Activated CD8-positive, alpha-beta memory T cell treated with anti-CD3 and anti-CD28 coated beads, Interleukin-2, amount 10 ng/mL, durations not matched to agents 7 days and 5 days (primary cell): ENCODE measurements at places on chromosomes 4 and X.
A peak's percentile ranks its signal among the peaks of the same experiment; 100 is the strongest.

DNA sequence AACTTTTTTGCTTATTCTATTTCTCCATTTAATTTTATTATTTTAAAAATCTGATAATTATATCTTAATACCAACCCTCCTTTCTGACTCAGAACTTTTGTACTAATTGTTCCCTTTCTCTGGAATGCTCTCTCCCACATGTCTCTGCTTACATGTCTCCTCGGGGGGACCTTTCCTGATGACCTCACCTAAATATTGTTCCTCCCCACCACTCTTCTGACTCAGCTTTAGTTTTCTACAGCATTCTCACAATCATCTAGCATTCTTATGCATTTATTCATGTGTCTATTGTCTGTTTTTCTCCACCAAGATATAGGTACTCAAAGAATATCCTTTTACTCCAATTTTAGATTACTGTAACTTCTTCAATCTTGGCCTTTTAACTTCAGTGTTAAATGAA is 128.7 kb downstream of the MSL3 start:
- no peak for DNase-seq

- DNase-seq: no peak
Measured at GRCh38 chr4:5639556-5639955, 68.8 kb downstream of the EVC2 start.

GRCh38 chrX:37380924-37381323 is 31.8 kb downstream of the PRRG1 start:
- no peak for DNase-seq

- no peak for DNase-seq
Measured at GRCh38 chr4:123924536-123924935, 527.9 kb downstream of the SPRY1 start.

DNA sequence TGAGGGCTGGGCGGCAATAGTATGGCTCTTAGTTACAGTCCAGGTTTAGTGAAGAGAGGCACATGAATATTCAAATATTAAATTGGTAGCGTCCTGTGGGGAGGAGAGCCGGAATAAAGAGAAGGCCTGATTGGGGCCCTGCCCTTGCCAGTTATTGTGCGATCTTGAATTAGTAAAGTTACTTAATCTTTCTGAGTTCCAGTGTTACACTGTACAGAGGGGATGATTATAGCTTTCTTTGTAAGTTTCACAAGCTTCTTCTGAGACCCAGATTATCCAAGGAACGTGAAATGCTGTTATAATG is 1.2 kb downstream of the METAP1 start:
- no peak for DNase-seq

GRCh38 chr4:30972542-30972941 is 252.4 kb downstream of the PCDH7 start:
- no peak for DNase-seq

DNA sequence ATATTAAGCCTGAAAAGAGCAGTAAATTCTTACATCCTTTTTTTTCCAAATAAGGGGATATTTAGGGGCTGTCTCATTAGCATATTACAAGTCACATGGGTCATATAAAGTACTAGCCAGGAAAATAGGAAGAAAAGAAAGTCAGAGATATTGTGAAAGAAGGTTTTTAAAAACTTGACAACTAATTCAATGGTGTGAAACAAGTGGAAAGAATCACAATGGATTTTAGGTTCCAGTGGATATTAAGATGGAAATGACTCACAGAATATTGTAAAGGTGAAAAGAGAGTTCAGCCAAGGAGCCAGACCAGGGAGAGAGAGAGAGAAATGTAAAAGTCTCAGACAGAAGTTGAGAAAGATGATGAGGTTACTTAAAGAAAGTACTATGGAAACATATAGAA is 297.2 kb downstream of the IQCM start:
- DNase-seq: no peak

- DNase-seq: no peak
Measured at GRCh38 chr4:89111833-89112563, 665 bp downstream of the TIGD2 start.

- no peak for DNase-seq
Measured at GRCh38 chrX:17413228-17413627, 38.2 kb downstream of the NHS start.

DNA sequence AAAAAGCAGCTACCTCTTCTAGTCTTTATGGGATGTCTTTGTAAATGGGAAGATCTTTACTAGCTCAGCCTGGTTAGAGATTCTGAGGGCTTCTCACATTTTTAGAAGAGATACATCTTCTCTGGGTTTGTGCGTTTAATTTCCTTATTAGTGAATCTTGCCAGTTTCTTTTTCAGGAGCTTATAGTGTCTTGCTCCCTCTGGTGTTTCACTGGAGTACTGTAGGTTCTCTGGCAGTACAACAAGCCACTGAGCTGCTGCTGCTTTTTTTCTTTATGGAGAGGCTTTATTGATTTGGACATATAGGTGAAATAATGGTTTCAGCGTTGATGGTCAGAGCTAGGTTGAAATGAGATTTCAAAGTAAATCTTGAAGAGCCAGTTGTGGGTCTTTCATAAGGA is 82.9 kb downstream of the LAS1L start:
- DNase-seq: no peak

DNA sequence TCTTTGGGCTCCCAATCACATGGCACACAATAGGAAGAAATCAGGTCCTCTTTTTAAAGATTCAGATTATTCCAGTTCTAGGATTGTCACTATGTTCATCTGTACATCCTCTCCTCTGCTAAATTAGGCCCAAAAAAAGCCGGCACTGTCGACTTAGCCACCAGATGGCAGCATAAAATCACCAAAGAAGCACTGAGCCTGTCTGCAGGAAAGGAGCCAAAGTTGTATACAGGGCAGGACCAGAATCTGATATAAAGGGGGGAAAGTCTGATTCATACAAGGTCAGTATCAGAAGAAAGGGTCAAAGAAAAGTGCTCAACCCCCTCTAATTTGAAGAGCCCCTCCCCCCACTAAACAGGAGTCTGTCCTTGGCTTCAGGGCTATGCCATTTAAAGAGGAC is 292.5 kb downstream of the CHIC1 start:
- DNase-seq: peak; percentile 61

GRCh38 chr4:99816545-99817308 is at the start of gene DAPP1:
TSS of gene DAPP1 (plus strand) at chr4:99816827. CDS start at chr4:99816914, 87 bp downstream.
- peak; percentile 93 for DNase-seq

- no peak for DNase-seq
Measured at GRCh38 chrX:107936434-107936730, 45.8 kb downstream of the TEX13B start.
